Stimulated activated CD4-positive, alpha-beta T cell treated with anti-CD3 and anti-CD28 coated beads, Interleukin-4, amount 100 ng/mL, for 1 hour (primary cell): ENCODE measurements at places on chromosomes 6 and 20.

DNA sequence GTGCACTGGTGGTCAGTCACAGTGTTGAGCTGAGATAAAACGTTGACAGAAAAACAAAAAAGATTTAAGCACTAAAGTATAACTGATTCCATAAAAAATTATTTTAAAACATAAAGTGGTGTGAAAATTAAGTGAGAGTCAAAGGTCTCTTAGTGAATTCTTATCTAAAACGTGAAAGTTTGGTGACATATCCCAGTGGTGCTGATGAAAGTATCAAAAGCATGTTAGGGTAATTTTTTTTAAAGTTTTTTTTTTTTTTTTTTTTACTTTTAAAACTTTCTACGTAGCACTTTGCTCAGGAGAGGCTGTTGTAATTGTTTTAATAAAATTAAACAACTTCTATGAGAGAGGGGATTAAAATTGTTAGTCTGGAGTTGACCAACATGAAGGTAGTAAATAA lies 65.6 kb upstream of the TMEM30A start:
- DNase-seq = no peak

- peak; percentile 81 for DNase-seq
Observed at GRCh38 chr20:46174469-46175126, 56.5 kb downstream of the CD40 start.

DNA sequence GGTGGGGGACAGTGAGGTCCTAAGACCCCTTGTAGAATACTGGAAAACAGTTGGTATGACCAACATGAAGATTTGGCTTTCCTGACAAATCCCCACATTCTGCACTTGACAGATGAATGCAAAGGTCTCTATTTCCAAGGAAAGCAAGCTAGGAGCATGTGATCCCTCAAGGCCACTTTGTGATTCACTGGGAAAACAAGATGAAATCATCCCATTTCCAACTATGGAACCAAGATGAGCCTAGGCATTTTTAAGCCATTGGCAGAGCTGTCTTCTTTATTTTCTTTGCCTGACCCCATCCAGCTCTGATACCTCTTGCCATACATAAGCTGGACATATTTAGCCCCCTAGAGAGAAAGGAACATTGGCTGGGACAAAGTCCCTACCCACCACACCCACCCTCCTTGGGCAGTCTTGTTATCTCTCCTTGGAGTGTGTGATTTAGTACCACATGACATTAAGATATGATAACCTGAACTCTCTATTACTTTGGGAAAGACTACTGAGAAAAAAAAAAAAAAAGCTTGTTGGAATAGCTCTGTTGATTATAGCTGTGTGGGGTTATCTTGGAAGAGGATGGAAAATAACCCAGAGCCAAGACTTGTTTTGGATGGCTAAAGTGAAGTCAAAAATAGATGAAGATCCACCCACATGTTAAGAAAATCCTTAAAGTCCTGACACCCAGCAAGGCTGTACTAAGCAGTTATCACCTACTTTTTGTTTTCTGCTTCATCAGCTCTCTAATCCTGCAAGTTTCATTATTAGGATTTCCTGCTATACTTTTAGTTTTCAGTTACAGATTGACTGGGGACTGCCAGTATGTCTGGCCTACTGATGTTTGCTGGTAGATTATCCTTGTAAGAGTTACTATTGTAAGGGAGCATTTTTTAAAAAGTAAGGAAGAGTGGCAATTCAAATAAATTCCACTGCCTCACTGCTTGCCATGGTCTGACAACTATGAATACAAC lies 90.1 kb upstream of the PREP start:
- DNase-seq = no peak

- no peak for DNase-seq
Observed at GRCh38 chr6:15096894-15097837, 148.7 kb upstream of the JARID2 start.

- DNase-seq = no peak
Observed at GRCh38 chr6:7806711-7807110, 80.8 kb downstream of the BMP6 start.

GRCh38 chr6:4987432-4987831 lies 16.4 kb downstream of the RPP40 start:
- DNase-seq = no peak

DNA sequence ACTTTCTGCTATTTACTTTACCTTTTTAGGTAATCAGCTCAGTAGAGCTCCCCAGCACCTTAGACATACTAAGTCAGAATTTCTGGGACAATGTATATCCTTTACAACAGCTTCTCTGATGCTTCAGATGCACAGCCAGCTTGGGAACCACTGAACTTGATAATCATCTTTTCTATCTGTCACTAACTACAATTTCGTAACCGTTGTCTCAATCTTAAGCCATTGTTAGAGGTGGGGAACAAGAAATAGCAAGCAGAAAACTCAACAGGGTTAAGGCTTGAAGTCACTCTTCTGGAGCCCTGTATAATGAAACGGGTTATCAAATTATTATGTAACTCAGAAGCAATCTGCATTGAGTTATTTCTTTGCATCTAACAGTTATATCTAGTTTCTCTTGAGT lies 47.1 kb downstream of the CD109 start:
- DNase-seq = no peak

- DNase-seq = no peak
Observed at GRCh38 chr20:60999250-60999649, 252.8 kb upstream of the CDH4 start.

DNA sequence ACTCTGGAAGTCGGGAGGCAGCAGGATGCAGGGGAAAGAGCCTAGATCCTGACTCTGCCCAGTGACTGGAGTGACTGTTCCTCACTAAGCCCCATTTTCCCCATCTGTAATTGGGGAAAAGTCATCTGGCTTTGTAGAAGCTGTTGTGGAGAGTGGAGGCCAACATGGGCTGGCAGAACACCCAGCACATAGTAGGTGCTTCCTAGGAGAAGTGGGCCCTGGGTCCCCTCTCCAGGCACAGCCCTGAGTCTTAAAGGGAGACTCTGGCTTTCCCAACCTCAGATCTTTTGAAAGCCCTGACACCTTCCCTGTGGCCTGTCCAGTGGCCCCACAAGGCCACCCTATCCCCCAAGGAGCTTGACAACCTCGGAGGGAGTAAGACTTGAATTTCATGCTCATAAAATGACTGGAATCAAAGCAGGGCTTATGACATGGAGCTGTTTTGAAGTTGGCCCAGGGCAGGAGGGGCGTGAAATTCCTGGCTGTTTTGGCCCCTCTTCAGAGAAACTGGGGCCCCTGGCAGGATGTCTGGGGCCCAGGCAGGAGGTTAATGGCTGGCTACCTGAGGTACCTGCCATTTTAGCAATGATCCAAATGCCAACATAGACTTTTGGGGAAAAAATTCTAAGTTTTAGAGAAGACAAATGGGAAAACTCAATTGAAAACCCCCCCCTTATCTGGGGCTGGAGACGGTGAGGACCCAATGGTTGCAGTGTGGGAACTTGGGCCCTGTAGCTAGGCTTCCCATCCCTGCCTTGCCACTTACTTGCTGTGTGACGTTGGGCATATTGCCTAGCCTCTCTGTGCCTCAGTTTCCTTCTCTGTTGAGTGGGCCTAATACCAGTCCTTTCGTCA lies 51.6 kb downstream of the UBE2V1 start:
- no peak for DNase-seq

DNA sequence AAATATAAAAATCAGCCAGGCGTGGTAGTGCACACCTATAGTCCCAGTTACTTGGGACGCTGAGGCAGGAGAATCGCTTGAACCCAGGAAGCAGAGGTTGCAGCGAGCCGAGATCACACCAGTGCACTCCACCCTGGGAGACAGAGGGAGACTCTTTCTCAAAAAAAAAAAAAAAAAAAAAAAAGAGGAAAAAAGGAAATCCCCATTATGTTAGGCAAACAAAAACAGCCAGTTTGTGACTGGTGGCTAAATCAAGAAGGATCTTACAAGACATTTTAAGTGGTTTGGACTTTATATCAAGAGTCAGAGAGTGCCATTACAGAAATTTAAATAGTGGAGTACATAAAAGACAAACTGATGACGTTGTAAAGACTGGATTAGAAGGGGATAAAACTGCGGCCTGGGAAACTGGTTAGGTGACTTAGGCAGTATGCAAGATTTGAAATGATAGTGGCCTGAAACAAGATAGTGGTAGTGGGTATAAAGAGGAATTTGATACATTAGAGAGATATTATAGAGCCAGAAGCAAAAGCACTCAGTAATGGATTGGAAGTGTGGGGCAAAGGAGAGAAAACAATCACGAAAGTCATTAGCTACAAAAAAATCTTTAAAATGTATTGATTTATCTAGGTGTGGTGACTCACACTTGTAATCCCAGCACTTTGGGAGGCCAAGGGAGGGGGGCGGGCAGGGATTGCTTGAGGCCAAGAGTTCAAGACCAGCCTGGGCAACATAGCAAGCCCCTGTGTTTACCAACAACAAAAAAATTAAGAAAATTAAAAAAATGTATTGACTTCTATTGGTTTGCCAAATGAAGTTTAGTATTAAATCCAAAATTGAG lies 1.7 kb upstream of the MYO6 start:
- DNase-seq = no peak

GRCh38 chr6:101462576-101462975 lies 69.1 kb downstream of the GRIK2 start:
- no peak for DNase-seq

- DNase-seq = peak; percentile 52
Observed at GRCh38 chr6:7108196-7108963, 619 bp downstream of the RREB1 start.

DNA sequence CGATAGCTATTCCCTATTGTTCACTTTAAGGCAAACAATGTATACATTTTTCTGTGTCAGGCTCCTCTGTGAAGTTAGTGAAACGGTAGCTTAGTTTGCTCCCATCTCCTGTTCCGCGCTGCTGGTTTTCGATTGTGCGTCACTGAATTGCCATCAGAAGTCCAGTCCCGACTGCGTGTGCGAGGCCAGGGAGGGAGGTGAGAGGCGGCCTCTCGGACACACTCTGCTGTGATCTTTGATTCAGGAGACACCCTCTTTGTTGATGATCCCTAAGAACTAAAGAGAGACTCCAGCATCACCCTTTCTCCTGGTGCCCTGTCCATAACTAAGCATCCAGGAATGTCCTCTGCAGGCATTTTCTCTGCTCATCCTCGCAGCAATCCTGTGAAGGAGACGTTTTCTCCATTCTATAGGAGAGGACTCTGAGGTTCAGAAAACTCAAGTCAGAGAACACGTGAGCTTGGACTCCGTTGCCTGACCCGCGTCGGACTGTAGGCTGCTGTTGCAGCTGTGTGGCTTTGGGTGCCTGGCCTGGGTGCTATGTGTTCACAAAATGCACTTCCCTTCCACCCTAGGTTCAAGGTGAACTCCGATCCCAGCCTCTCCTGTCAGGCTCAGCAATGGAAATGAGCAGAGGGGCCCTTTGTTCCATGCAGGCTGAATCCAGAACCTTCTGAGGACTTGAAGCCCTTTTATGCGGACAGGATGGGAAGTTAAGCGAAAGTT lies 24.1 kb upstream of the UNC93A start:
- DNase-seq = no peak

- no peak for DNase-seq
Observed at GRCh38 chr20:59016795-59017492, 2.3 kb upstream of the TUBB1 start.

DNA sequence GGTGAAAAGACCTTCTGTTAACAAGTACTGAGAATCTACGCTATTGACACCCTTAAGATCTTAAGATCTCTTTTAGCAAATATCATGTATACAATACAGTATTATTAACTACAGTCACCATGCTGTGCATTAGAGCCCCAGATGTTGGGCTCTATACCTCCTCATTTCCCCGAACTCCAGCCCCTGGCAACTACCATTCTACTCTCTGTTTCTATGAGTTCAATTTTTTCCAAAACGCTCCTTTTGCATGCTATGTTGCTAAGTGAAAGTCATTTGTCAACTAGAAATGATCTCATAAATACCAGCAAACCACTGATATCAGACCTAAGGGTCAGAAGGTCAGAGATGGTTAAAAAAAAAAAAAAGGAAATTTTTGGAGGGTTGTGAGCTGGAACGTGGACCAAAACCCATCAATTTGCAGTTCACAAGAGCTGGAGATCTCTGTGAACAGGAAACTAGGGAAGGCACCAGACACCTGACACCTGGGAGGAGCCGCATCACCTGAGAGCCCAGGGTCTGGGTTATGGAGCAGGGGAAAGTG lies 122.0 kb upstream of the KCNK16 start:
- DNase-seq = no peak

GRCh38 chr6:7992002-7992815 lies 72.0 kb downstream of the BLOC1S5 start:
- DNase-seq = no peak

- DNase-seq = no peak
Observed at GRCh38 chr6:150412221-150412620, 43.4 kb downstream of the IYD start.

- no peak for DNase-seq
Observed at GRCh38 chr6:4936681-4937041, 67.2 kb downstream of the RPP40 start.

DNA sequence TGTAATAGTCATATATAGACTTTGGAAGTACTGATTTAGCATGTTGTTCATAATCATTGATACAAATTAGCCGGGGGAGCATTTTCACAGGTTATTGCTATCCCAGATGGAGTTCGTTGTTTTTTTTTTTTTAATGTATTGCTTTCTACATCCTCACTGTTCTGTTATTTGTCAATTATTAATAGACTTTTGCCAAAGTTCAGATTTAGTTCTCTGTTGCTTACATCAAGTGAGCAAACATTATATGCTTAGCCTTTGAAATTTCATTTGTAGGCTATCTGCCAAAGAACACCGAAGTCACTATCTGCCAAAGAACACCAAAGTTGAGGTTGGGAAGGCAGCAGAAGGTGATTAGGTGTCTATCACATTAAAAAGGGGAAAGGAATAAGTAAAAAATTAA lies at the start of gene HAO1:
TSS of gene HAO1 (minus strand) at position 118 of the 400 bp plus-strand sequence. CDS start at position 82, 36 bp downstream.
- DNase-seq = no peak

GRCh38 chr6:35716798-35717197 lies 20.0 kb upstream of the ARMC12 start:
- no peak for DNase-seq

- DNase-seq = no peak
Observed at GRCh38 chr20:50610212-50610718, 81.1 kb downstream of the RIPOR3 start.

DNA sequence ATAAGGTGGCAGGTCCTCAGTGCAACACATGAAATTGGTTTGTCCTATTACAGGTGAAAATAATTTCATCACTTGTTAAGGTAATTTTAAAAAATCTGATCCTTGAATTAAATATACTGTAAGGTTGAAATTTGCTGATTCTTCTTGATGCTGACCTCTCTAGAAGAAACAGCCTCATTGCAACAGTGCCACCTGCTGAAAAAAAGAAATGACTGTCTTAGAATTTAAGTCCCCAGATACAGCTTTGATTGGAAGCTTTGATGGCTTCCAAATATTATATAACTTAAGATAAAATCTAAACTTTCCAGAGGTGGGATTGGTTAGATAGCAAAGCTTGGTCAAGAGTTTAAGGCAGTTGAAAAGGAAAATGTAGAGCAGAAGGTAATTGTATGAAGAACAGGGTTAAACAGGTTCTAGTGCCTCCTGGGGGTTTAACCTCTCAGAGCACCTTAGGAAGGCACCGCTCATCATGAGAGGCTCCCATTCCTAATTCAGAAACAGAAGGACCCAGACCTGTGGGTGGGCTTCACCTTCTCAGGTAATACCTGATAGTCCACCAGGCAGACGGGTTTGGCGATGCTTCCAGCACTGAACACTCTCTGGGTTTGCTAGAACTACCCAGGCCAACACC lies 401.0 kb downstream of the PAX1 start:
- DNase-seq = no peak

GRCh38 chr20:19713822-19714578 lies 44.1 kb upstream of the RIN2 start:
- DNase-seq = no peak

GRCh38 chr6:159941286-159942113 lies 27.4 kb upstream of the IGF2R start:
- no peak for DNase-seq
